Airway epithelial cell (primary cell): ENCODE measurements at places on chromosomes 4 and X. TPM values are rescaled to one million over a fixed set of nuclear protein-coding genes. Genes with fewer than 3 reads are reported as not detected.

The ERCC6L gene
- 5.8 and 6.9 TPM in 2 replicates for total RNA-seq

The TBC1D9 gene
- total RNA-seq: 8.6 and 13.0 TPM in 2 replicates

The MAGEC2 gene
- total RNA-seq: not detected in 2 replicates

The BEX5 gene
- total RNA-seq: 0.79 TPM in 1 of 2 replicates, not detected in the other

The MAGEB5 gene
- total RNA-seq: not detected in 2 replicates

The AFAP1 gene
- 15.8 and 18.3 TPM in 2 replicates for total RNA-seq

The ADH1C gene
- total RNA-seq: not detected in 2 replicates
